Progenitor cell of endocrine pancreas (in vitro differentiated cells): ENCODE measurements at places on chromosomes 7 and 10.
A peak's percentile ranks its signal among the peaks of the same experiment; 100 is the strongest.

DNA sequence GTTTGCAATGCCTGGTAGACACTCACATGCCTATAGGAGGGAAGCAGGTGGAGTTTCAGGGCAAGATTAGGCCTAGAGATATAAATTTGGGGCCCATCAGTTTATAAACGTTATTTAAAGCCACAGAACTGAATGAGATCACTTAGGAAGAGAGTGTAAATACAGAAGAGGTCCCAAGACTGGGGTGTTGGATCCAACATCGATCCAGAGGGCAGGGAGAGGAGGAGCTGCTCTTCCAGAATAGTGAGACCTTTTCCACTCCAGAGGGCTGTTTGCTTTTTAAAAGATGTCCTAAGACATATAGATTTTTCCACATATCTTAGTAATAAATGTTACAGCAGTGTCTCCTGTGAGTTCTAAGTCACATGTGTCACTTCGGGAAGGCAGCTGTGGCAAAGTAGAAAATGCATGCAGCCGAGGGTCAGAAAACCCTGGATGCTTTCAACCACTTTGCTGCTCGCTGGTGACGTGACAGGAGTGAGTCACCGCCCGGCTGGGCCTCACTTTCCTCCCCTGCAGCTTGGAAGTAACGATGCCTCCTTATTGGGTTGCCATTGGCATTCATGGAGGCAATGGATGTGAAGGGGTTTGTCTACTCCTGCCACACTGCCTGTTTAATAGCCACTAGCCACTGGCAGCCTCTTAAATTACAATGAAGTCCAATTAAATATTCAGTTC is 95.4 kb downstream of the TRIL start:
- peaks cover 3% of the 10 kb centered on the region for H3K4me1 ChIP-seq
- H3K36me3 ChIP-seq: no peaks in the 10 kb centered on the region
- peaks cover 24% of the 10 kb centered on the region for H3K27me3 ChIP-seq
- H3K27ac ChIP-seq: no peak overlapping the region
- DNase-seq: no peak

DNA sequence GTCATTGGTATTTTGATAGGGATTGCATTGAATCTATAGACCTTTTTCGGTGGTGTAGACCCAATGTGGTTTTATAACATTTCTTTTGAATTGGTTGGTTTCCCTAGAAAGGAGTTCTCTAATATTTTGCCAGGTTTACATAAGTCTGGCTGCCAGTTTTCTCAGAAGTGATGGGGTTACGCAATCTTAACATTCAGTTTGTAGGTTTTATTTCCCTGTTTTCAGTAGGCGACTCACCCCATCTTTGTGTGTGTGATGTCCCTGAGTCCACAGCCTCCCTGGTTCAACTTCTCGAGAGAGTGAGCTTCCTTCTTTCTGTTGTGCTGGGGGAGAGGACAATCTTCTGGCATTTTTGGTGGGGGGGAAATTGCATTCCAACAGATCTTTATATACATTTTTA is 9.6 kb upstream of the KIF5B start:
- H3K36me3 ChIP-seq: no peaks in the 10 kb centered on the region
- H3K4me3 ChIP-seq: no peak overlapping the region
- peaks cover under 1% of the 10 kb centered on the region for H3K4me1 ChIP-seq
- no peak overlapping the region for H3K27ac ChIP-seq
- H3K27me3 ChIP-seq: no peaks in the 10 kb centered on the region

DNA sequence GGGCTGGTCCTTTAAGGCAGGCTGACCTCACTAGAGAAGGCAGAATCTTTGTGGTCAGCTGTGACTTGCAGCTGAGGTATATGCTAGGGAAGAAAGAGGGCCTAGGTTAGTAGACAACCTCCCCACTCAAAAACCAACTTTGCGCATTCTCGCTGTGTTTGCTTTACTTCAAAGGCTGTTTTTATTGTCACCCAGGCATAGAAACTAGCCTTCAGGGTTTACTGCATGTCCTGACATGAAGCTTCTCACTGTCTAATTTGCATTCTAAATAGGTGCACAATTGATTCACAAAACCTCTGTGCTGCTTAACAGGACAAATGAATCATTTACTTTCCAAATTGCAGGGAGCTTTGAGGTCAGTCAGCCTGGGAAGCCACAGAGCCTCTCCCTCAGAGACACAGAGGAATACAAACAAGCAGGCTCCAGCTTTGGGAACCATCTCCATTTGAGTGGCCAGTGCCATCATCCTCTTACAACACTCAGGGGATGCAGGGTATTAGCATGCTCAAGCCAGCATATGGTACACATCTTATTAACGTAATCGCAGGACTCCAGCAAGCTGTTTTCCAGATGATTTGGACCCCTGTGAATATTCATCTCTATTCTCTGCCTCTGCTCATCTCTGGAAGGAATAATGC is 596.4 kb upstream of the GHITM start:
- no peak overlapping the region for H3K4me3 ChIP-seq
- H3K27me3 ChIP-seq: no peaks in the 10 kb centered on the region
- peaks cover 46% of the 10 kb centered on the region for H3K4me1 ChIP-seq
- no peak for DNase-seq

GRCh38 chr7:79930604-79931003 is 204.0 kb upstream of the GNAI1 start:
- H3K27me3 ChIP-seq: no peaks in the 10 kb centered on the region
- H3K27ac ChIP-seq: no peak overlapping the region
- H3K4me1 ChIP-seq: peaks cover 4% of the 10 kb centered on the region
- no peak for DNase-seq

DNA sequence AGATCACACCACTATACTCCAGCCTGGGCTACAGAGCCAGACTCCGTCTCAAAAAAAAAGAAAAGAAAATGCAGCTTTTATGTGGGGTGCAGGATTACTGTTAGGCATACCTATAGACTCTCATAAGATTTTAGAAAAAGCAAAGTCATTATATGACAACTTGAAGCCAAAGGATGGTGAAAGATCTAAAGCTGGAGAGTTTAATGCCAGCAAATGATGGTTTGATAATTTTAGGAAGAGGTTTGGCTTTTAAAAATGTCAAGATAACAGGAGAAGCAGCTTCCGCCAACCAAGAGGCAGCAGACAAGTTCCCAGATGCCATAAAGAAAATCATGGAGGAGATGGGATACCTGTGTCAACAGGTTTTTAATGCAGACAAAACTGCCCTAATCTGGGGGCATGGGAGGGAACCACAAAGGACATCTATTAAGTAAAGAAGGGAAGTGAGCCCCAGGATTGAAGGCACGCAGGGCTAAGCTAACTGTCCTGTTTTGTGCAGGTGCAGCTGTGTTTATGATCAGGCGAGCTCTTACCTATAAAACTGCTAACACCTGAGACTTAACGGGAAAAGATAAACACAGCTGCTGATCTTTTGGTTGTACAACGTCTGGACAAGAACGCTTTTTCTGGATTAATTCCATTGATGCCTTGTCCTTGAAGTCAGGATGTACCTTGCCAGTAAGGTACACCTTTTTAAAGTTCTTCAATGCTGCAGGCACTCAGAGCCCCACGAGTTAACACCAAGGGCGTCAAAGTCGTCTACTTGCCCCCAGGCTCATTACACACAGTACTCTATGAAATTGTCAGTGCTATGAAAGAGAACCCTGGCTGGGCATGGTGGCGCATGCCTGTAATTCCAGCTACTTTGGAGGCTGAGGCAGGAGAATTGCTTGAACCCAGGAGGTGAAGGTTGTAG is 10.5 kb upstream of the ANKRD61 start:
- peak overlapping the region; percentile 78 for H3K27ac ChIP-seq
- H3K36me3 ChIP-seq: peaks cover 36% of the 10 kb centered on the region
- DNase-seq: no peak
- no peak overlapping the region for H3K4me3 ChIP-seq
- H3K27me3 ChIP-seq: no peaks in the 10 kb centered on the region

- peaks cover 2% of the 10 kb centered on the region for H3K4me1 ChIP-seq
- H3K4me3 ChIP-seq: no peak overlapping the region
- no peak overlapping the region for H3K27ac ChIP-seq
- DNase-seq: no peak
- H3K27me3 ChIP-seq: no peaks in the 10 kb centered on the region
- H3K36me3 ChIP-seq: peaks cover 13% of the 10 kb centered on the region
Measured at GRCh38 chr7:32677593-32677992, 182.3 kb downstream of the AVL9 start.

DNA sequence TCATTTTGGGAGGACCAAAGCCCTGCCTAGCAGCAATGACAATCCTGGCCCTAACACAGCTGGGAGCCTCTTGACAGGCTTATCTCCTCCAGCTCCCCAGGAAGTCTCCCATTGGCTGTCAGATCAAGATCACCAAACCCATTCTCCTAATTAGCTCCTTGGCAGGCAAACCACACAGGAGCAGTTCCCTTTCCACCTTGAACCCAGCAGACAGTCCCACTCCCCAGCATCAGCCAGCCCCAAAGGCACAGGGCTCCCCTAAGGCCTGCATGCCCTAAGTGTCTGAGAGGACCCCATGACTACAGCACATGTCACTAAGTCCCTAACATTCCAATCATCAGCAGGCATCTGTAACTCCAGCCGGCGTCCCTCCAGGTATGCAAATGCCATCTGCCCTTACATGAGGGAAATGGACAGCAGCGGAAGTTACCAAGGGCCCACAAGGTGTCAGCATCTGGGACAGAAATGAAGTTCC is 348.5 kb downstream of the KCNMA1 start:
- peaks cover 66% of the 10 kb centered on the region for H3K4me1 ChIP-seq
- no peak overlapping the region for H3K4me3 ChIP-seq
- H3K27ac ChIP-seq: peak overlapping the region; percentile 77
- H3K36me3 ChIP-seq: no peaks in the 10 kb centered on the region
- H3K27me3 ChIP-seq: peaks cover 61% of the 10 kb centered on the region

DNA sequence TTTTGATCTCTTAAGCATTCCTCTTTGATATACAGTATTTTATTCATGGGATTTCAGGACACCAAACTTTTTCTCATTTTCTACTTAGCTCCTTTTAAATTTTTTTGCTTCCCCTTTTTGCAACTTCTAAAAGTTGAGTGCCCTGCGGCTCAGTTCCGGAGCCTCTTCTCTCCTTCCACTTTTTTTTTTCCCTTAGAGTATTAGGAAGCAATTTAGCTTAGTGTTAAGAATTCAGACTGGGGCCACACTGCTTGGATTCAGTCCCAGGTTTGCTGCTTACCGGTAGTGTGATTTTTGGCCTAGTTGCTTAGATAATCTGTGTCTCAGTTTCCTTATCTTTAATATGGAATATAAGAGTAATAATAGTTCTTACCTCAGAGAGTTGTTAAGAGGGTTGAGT is 3.4 kb downstream of the STAM start:
- peaks cover 30% of the 10 kb centered on the region for H3K4me1 ChIP-seq
- DNase-seq: no peak
- no peak overlapping the region for H3K4me3 ChIP-seq
- no peak overlapping the region for H3K27ac ChIP-seq
- H3K27me3 ChIP-seq: no peaks in the 10 kb centered on the region

DNA sequence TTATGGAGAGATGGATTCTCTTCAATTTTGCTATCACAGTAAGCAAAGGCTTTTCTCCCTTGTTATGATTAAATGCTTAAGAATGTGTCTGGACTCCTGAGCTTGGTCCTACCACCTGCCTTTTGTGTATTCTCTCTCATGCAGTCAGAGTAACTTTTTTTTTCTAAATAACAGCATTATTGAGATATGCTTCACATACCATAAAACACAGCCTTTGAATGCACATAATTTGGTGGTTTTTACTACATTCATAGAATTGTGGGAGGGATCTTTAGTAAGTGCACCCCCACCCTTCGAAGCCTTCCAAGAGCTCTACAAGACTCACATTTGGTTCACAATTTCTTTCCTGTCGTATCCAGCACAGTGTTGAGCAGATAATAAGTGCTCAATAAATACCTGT is 175.5 kb downstream of the ADAM12 start:
- DNase-seq: no peak
- no peaks in the 10 kb centered on the region for H3K36me3 ChIP-seq
- no peak overlapping the region for H3K27ac ChIP-seq
- no peak overlapping the region for H3K4me3 ChIP-seq
- peaks cover 27% of the 10 kb centered on the region for H3K27me3 ChIP-seq
- no peaks in the 10 kb centered on the region for H3K4me1 ChIP-seq

DNA sequence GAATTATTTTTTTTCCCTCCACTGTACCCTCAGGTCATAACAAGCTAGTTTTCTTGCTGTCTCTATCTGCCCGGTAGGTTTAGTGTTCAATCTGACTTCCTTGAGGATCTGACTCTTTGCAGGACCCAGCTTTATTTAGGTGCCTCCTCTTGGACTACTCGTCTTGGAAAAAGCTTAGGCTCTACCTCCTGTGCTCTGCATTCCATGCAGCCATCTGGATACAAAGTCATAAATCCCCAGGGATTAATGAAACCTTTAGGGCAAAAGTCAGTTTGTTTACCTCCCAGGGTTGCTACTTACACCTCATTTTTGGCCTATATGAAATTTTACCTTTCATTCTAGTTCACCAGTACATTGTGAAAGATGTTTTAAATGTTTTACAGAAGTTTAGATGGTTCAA is 8.0 kb downstream of the STAG3 start:
- no peak overlapping the region for H3K27ac ChIP-seq
- no peaks in the 10 kb centered on the region for H3K36me3 ChIP-seq
- H3K27me3 ChIP-seq: peaks cover 25% of the 10 kb centered on the region
- H3K4me1 ChIP-seq: peaks cover 2% of the 10 kb centered on the region
- no peak for DNase-seq

DNA sequence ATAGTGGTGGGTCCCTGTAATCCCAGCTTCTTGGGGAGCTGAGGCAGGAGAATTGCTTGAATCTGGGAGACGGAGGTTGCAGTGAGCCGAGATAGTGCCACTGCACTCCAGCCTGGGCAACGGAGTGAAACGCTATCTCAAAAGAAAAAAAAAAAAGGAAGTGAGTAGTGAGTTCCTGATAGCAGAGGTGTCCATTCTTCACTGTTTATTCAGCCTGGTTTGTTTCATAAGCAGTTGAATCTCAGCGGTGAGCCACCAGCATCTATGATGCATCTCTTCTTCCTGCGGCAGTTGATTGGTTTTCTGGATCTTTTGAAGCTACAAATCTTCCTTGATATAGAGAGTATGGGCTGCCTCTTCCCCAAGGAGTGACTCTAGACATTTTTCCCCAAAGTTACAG is 316.1 kb upstream of the MTPN start:
- no peak overlapping the region for H3K27ac ChIP-seq
- no peak overlapping the region for H3K4me3 ChIP-seq
- DNase-seq: no peak
- no peaks in the 10 kb centered on the region for H3K36me3 ChIP-seq
- H3K4me1 ChIP-seq: peaks cover 1% of the 10 kb centered on the region
- no peaks in the 10 kb centered on the region for H3K27me3 ChIP-seq

DNA sequence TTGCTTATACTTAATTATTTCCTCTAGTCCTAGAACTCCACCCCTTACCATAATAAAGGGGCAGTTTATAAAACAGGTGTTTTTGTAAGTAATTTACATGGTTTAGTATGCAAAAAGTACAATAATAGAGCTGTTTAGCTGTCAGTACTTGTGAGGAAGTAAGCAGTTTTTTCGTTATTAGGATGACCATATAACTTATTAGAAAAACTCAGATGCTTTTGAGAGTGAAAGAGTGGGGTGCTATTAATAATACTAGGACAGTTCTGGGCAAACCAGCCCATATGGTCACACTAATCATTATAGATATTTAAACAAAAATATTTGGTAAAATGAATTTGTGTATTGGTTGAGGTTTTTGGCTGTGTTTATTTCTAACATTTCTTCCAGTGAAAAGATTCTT is 201.9 kb upstream of the KAT6B start:
- H3K4me3 ChIP-seq: no peak overlapping the region
- H3K4me1 ChIP-seq: no peaks in the 10 kb centered on the region
- H3K27me3 ChIP-seq: no peaks in the 10 kb centered on the region
- DNase-seq: no peak
